ENCODE measurements at places on chromosomes 3 and 15.

- no peak for DNase-seq
Measured at GRCh38 chr3:143594206-143594605, 254.1 kb downstream of the SLC9A9 start.

- no peak for DNase-seq
Measured at GRCh38 chr3:18864933-18865731, 283.2 kb upstream of the KCNH8 start.

- DNase-seq: no peak
Measured at GRCh38 chr3:183188895-183189462, 26.4 kb upstream of the LAMP3 start.

GRCh38 chr15:37339856-37340255 lies 239.5 kb upstream of the MEIS2 start:
- DNase-seq: no peak

GRCh38 chr3:171615686-171616085 lies 155.5 kb upstream of the TNIK start:
- DNase-seq: peak; percentile 12

- DNase-seq: no peak
Measured at GRCh38 chr3:8606701-8607231, 37.8 kb downstream of the SSUH2 start.

GRCh38 chr3:40593351-40593750 lies 68.6 kb downstream of the ZNF621 start:
- peak; percentile 85 for DNase-seq

DNA sequence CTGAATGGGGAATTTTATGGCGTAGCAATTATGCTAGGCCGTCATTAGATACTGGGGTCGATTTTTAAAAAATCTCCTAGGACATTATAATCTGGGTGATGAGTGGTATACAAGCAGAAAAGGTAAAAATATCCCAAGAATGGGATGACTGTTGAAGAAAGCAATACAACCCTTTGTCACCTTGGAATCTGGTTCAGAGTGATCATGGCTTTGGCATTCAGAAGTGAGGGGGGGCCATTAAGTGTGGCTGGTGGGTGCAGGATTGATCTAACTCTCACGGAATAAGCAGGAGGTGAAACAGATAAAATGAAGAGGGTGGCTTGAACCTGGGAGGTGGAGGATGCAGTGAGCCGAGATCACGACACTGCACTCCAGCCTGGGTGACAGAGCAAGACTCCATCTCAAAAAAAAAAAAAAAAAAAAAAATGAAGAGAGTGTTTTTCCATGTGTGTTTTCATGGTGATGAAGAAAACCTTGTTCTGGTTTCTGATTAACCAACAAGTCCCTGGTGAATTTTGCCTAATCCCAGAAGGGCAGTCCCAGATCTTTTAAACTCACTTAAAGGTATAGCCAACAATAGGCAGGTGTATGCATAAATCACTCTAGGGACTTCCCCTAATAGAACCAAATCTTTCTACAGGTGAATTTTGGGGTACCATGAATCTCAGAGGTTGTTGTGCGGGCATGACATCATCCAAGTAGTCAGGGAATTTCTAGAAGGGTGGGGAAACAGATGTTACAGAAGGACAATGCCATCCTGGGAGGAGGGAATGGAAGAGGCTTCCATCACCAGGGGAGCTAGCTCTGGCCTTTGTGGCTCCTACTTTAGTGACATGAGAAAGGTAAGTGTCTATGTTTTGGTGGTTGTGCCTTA lies 3.1 kb upstream of the RAD54L2 start:
- DNase-seq: no peak

DNA sequence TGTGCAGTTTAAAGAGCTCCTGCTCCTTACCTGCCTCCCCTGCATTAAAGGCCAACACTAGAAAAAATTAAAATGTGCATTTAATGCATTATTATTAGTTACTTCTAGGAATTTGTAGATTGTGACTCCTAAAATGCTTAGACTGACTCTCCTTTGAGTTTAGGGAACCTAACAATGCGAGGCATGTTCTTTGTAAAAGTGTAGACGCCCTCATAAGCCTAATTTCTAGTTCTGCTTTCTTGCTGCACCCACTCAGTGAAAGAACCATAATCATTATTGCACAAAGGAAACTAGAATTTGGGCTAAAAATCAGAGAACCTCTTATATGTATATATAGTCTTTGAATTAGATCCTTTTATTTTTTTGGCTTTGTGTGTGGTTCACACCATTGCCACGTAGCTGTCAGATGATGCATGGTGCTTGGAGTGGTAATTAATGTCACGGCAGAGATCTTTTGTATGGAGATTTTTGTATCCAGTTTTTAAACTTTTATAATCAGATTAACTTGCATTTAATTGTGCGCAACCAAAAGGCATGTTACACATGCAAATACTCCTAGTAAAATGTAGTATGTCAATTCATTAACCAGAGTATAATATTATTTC lies 710 bp downstream of the ABHD10 start:
- DNase-seq: peak; percentile 36

DNA sequence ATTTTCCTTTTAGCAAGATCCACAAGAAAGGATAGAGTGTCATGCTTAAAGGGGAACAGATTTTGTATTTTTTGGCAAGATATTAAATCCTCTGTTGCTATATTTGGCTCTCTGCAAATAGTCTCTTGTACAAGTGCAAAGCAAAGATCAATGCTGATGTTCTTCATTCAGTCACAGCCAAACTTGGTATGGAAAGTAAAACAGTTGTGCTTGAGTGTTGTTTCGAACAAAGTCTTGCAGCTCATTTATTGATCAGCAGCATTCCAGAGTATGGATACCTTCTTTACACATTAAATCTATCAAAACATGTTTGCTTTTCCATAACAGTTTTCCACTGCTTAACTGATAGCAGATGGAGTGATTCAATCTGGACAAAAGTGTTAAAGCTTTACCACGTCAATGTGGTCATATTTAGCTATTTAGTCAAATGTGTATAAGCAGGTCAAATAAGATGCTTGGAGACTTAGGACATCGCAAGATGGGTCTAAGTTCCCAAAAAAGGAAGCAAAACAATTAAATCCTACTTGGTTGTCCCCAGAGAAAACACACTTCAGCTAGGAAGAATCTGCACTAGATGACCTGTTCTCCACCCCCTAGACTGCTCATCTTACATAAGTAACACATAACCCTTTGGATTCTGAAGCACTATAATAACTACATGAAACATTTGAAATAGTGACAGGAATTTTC lies 52.4 kb downstream of the VGLL3 start:
- peak; percentile 77 for DNase-seq

- no peak for DNase-seq
Measured at GRCh38 chr15:97386940-97387339, 573.6 kb upstream of the ARRDC4 start.

- no peak for DNase-seq
Measured at GRCh38 chr3:31802981-31803740, 177.9 kb downstream of the OSBPL10 start.

DNA sequence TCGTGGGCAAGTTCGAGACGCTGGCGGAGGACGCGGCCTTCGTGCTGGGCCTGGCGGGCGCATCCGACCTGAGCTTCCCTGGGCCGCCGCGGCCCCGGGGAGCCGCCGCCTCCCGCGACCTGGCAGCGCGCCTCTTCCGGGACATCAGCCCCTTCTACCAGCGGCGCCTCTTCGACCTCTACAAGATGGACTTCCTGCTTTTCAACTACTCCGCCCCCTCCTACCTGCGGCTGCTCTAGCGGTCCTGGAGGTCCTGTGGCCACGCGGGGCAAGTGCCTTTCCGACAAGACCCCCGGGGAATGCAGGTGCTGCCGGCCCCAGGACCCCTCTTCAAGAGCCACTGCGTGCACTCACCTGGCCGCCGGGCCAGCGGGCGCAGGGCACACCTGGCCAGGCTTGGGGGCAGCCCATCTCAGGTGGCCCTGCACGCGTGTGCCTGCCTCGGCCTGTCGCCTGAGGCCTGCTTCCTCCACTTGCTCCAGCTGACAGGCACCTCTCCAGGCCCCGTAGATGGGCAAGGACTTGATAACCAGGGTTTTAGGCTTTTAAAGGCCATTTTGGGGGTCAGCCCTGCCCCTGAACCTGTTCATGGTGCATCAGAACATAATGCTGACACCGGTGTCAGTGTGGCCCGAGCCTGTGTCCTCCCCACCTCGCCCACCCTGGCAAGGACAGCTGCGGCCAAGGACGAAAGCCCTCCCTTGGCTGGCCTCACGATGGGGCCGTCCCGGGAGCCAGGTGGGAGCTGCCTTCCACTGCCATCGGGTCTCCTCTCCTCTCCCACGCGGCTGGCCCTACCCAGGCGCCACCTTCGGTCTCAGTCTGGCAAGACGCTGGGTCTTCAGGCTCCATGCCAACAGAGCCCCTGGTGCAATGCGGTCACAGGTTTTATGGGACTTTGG lies 16.1 kb downstream of the C3orf22 start:
- no peak for DNase-seq

DNA sequence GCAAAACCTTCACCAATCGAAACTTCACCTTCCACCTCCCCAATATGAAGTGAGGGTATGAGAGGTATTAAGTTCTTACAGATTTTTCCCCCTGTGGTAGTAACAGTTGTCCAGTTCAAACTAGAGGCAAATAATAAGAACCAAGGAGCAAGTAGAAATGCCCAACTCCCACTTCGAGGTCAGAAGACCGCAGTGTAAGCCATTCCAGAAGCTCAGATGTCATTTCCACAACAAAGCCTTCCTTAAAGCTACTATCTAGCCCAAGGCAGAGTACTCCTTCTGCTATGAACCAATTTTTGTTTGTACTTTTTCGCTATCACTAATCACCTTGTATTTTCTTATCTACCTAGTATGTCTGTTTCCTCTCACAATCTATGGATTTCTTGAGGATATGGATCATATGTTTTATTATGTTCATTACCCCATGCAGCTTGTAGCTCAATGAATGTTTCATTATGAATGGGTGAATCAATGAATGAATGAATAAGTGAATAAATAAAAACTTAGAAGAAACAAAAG lies 235.7 kb upstream of the KCNMB2 start:
- no peak for DNase-seq

DNA sequence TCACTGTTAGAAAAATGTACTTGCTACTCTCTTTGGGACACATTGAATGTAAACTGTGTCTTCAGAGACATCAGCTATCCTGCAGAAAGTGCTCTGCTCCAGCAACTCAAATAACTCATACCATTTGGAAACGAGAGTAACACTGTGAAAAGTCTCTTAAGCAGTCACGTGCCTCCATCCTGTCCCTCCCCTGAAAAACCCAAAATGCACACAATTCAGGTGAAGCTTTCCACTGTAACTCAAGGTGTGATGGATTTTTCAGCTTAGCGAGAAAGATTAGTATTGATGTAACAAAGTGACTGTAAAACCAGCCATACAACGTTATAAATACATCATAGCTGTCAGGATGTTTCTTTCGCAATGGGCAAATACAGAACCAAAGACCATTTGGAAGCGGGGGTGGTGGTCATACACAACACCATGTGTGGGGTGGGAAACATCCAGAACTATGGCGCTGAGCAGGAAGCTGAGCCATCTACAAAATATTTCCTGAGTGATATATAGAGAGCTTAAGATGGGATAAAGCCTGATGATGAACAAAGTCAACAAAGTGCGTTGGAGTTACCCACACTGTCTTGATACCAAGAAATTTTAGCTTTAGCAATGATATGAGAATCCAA lies 332.3 kb downstream of the FOXP1 start:
- peak; percentile 94 for DNase-seq

- no peak for DNase-seq
Measured at GRCh38 chr3:94183551-94183950, 120.7 kb downstream of the NSUN3 start.

DNA sequence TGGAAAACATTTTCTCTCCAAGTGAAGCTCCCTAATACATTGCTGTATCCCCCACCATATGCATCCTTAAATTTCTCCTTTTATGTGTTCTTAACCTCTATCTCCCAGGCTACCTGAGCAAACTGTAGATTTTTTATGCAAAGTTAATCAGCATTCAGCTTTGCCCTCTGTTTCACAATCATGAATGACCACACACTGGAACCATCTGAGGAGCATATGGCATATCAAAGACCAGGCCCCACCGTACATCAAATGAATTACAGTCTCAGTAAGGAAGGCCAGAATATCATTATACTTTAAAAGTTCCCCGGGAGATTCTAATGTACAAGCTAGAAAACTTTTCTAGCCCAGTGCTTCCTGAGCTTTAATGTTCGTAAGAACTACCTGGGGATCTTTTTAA lies 115.5 kb upstream of the NECTIN3 start:
- no peak for DNase-seq

- no peak for DNase-seq
Measured at GRCh38 chr3:194612221-194612620, 21.0 kb downstream of the TMEM44 start.

DNA sequence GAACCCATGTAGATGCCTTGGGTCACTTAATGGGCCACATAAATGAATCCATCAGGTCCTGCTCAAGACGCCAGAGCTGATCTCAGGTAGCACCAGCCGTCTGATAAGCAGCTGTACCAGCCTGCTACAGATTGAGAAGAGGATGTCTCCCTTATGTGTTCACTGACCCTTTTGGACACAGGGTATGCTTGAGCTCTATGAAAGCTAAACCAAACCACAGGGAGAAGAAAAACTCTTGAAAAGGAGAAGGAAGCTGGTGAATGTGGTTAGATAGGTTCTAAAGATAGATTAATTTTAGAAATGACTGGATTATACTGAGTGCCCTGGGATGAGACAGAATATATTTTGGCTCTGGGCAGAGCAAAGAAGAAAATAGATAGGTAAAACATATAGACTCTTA lies 187.5 kb downstream of the SPATA16 start:
- DNase-seq: no peak

- no peak for DNase-seq
Measured at GRCh38 chr3:24155276-24155675, 210.2 kb downstream of the NR1D2 start.

- DNase-seq: no peak
Measured at GRCh38 chr15:101131489-101132389, 120.1 kb downstream of the CHSY1 start.

DNA sequence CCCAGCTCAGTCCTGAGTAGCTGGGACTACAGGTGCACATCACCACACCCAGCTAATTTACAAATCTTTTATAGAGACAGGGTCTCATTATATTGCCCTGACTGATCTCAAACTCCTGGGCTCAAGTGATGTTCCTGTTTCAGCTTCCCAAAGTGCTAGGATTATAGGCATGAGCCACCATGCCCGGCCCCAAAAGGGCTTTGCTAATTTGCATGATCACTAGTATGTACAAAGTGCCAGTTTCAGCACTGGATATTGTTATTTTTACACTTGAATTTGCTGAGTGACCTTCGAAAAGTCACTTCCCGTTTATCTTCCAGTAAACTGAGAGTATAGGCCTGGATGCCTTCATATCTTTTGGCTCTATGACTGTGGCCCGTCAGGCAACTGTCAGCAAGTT lies 12.2 kb downstream of the CLN6 start:
- DNase-seq: no peak

GRCh38 chr3:190088890-190089289 lies 31.8 kb downstream of the P3H2 start:
- peak; percentile 66 for DNase-seq

DNA sequence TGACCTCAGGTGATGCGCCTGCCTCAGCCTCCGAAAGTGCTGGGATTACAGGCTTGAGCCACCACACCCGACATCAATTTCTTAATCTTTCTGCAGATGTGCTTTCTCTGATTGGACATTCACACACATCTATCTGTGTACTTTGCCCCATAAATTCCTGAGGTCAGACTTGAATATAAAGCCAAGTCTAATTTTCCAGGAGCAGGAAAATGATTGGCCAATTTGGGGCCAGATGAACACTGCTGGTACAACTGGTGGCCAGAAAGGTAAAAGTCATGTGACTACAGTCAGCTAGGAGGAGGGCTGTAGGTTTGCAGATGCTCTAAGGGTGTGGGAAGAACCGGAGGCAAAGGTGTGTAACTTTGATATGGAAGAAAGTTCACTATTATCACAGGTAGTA lies 3.2 kb upstream of the RAD51 start:
- DNase-seq: no peak

Measured in astrocyte (in vitro differentiated cells and primary cell).